Suprapubic skin (tissue), 4 donors: ENCODE measurements at places on chromosomes 5 and 9.

GRCh38 chr9:69871118-69871834 lies 50.7 kb downstream of the CFAP95 start:
- DNase-seq, result no peak

- no peak for DNase-seq
These were observed 469.0 kb upstream of the PTGER4 start for GRCh38 chr5:40210694-40211093.

DNA sequence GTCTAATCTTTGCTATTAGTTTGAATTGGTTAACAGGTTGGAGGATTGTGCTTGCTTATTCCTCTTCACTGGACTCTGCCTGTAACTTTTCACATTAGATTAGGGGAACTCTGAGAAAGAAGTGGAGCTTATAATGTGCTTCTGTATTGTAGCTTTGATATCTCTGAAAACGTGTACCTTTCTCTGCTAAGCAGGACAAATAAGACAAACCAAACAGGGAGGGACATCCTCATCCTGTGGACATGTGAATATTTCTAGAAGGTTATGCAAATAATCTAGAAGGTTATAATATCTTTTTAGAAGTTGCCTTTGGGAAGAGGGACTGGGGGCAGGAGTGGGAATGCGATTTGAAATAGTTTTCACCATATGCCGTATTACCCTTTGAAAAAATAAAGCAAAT lies 11.7 kb downstream of the IQGAP2 start:
- no peak for DNase-seq

DNA sequence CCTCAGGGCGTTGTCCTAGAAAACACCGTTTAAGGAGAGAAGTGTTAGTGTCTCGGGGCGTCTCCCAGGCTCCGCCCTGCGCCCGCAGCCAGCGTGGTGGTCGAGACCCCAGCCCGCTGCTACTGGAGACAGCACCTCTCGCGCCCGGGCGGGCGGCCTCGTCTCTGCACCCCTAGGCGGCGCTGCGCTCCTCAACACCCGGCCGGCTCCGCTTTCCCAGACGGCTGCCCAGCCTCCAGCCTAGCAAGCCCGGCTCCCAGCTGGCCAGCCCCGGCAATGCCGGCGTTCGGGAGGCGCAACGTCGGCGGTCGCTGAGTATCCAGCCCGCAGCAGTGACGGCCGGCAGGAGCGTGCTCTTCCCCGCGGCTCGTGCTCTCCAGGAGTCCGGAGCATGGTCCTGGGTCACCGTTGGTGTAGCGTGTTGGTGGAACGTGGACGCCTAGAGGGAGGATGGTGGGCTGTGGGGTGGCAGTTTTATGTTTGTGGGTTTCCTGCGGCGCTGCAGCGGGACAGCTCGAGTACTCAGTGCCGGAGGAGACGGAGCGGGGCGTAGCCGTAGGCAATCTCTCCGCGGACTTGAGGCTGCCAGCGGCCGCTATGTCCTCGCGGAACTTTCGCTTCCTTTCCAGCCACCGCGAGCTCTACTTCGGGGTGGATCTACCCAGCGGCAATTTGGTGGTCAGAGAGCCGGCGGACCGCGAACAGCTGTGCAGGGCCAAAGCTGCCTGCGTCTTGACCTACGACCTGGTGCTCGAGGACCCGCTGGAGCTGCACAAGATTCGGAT lies 536 bp downstream of the PCDHAC1 start:
- DNase-seq, result peak; percentile 85

DNA sequence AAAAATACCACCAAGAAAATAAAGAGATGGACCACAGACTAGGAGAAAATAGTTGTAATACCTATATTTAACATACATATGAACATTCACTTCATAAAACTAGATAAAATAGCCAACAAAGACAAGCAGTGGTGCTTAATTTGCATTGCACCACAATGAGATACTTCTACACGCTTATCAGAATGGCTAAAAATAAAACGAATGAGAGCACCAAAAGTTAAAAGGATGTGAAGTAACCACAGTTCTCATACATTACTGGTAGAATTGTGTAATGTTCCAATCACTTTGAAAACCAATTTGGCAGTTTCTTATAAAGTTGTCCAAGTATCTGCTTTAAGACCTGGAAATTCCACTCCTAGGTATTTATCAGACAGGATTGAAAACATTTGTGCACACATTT lies 198.9 kb upstream of the SGCD start:
- DNase-seq, result no peak

DNA sequence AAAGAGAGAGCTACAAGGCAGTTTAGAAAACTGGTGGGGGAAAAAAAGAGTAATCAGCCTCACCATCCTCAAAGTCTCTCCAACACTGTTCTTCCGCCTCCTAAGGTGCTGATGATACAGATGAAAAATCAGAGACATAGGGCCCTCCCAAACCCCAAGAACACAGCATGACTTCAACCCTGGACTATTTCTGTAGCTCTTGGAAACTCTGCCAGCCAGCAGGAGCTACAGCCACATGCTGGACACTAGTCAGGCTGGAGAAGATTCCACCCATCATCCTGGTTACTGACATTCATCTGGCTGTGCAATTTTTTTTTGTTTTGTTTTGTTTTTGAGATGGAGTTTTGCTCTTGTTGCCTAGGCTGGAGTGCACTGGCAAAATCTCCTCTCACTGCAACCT lies 42.4 kb downstream of the OXCT1 start:
- no peak for DNase-seq
